ENCODE measurements at places on chromosomes 13 and 19.

GRCh38 chr13:113559901-113560644 is 24.5 kb upstream of the TFDP1 start:
- peak; percentile 71 for DNase-seq

- no peak for DNase-seq
Measured at GRCh38 chr13:42377640-42378382, 105.9 kb downstream of the AKAP11 start.

DNA sequence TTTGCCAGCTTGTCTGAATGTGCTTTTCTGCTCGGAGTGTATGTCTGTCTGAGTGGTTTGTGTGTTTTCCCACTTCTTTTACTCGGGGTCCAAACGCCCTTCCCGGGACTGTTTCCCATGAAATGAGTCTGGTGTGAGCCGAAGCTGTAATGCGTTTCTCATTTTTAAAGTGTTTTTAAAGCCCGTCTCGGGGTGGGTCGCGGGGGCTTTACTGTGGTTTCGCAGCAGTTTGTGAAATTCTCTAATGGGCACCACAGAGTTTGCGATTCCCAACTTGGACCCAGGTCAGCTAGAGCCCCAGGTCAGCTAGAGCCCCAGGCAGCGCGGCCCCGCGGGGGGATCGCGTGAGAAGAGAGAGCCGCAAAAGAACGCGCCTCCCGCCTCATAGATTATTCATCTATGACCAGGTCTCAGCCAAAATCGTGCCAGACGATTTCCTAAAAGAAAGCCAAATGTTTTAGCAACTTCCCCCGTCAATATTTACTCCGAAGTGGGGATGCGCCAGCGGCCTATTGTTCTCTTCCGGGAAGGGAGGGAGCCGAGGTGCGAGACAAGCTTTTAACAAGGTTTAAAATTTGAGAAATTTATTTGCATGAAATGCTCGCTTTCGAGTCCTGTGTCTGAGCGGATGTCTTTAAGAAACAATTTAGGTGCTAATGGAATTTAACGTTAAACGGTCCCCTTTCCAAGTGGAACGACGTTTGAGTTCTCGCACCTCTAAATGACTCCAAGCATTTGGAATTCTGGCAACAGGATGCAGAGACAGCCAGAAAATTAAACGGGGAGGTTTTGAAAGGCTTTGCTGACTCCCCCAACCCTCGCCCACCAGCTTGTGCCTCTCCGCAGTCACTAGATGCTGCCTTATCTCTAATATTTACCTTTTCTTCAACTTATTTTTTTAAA is 2.2 kb downstream of the ZIC2 start:
- no peak for DNase-seq

GRCh38 chr19:6717441-6717971 is 2.9 kb downstream of the C3 start:
- no peak for DNase-seq

GRCh38 chr19:38971672-38972071 is 3.9 kb downstream of the FBXO17 start:
- DNase-seq: no peak

DNA sequence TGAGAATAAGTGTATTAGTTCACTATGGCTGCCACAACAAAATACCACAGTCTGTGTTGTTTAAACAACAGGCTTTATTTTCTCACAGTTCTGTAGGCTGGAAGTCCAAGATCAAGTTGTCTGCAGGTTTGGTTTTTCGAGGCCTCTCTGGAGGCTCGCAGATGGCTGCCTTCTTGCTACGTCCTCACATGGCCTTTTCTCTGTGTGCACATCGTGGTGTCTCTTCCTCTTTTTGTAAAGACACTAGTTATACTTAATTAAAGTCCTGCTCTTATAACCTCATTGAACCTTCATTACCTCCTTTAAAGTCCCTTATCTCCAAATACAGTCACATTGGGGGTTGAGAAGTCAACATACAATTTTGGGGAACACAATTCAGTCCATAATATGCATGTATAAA is 10.6 kb downstream of the CSNK1A1L start:
- DNase-seq: no peak

- DNase-seq: no peak
Measured at GRCh38 chr13:109919715-109920375, 133.5 kb upstream of the IRS2 start.

GRCh38 chr13:71876648-71877255 is 9.7 kb upstream of the DACH1 start:
- DNase-seq: no peak

GRCh38 chr19:53019684-53020083 is 6.0 kb downstream of the ERVV-1 start:
- DNase-seq: no peak

GRCh38 chr19:4094761-4095487 is 28.2 kb upstream of the ZBTB7A start:
- no peak for DNase-seq

DNA sequence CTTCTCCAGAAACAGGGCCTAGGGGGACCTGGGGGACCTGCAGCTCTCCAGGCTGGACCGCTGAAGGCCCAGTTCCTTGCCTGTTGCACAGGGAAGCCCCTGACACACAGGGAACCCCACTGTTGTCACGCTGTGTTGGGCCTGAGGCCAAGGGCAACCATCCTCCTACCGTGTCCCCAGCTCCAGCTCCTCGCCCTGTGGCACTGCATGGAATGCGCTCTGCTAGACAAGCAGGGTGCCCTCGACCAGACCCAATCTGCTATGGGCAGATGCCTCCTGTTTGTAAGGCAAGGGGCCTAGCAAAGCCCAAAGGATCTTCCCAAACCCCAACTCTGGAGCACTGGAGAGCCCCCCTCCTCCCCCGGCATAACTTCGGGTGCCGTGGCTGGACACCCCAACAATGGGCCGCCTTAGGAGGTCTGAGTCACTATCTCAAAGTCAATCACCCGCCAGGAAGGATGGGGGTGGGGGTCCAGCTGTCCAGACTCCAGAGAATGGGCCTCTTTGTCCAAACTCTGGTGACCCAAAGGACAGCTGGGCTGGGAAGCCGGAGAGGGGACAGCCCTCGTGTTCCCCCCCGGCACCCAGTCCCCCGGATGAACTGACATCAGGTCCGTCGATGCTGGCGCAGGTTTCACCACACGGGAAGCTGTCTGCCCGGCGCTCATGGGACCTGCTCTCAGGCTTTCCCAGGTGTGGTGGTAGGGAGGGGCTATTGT is 3.7 kb downstream of the BRSK1 start:
- DNase-seq: no peak

DNA sequence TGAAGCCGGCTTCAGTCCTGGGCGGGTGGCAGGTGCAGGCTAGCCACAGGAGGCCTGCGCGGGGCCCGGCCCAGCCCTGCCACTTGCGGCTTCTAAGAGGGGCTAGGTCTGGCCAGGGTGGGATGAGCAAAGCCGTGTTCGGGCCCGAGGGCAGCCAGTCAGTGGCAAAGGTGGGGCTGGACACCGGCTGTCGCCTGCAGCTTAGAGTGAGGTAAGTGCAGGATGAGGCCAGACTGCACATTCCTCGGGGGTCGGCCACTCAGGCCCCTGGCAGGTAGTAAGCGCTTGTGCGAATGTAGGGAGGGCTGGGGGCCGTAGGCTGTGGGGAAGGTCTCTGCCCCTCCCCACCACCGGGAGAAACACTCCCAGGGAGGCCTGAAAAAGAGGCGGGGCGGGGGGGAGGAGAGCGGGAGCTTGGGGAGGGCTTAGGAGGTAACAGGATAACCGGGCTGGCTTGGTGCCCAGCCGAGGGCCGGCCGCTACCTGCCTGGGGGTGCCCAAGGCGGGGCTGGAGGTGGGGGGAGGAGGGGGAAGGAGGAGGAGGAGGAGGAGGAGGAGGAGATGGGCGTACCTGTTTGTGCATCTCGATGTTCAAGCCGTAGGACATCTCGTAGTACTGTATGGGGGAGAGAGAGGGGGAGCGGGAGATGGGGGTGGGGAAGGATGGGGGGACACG is 6.4 kb downstream of the TLE5 start:
- DNase-seq: no peak

- no peak for DNase-seq
Measured at GRCh38 chr13:107459430-107459829, 755.9 kb downstream of the LIG4 start.

DNA sequence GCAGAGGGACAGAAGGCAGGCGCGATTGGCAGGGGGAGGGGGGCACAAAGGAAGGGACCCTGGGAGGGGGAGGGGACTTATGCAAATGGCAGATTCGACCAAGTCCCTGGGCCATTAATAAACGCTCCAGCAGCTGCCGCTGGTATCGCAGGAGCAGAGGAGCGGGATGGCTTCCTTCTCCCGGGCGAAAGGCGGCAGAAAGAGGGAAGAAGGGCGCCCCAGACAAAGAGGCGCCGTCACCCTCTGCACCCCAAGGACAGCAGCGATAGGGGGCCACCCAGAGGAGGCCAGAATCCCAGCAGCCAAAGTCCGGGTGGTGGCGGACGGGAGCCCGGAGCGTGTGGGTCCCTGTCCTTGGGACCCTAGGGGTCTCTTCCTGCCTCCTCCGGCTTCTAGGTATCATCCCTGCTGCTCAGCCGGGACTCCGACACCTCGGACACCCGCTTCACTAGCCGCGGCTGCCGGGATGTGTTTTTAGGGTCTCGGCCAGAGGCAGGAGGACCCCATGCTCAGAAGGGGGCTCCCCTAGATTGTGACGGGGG is 1.9 kb downstream of the PTPRS start:
- DNase-seq: no peak

DNA sequence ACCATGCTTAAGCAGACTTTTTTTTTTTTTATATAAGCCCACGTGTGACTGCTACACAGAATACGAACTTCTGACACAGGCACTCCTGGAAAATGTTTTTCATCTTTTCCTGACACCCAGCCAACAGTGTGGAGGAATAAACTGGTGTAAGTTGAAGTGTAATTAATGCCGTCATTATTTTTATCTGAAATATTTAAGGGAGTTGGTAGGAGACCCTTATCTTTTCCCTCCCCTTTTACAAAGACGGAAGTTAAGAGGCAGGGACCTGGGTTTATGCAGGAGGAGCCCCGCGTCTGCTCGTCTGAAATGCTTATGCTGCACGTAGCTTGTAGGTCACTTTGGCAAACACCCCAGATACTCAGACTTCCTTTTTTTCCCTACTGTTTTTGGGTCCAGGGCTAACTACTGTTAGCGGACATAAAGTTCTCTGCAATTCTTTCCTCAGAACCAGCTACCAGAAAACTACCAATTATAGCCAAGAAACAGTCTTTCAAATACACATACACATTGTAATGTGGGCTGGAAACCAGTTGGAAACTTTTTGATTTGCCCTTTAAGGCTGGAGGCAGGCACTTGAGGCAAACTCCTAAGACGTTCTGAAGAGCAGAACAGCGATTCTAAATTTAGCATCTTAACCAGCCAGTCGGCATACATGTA is 50.8 kb downstream of the EFNB2 start:
- no peak for DNase-seq

- DNase-seq: no peak
Measured at GRCh38 chr13:78239714-78240113, 321.1 kb upstream of the EDNRB start.

- DNase-seq: no peak
Measured at GRCh38 chr19:44702551-44703176, 3.7 kb downstream of the CEACAM16 start.

All from posterior vena cava (tissue), 2 donors.